ENCODE measurements at places on chromosomes 2 and 18.

GRCh38 chr2:138177693-138178092 is 213.4 kb downstream of the HNMT start:
- no peak for DNase-seq

DNA sequence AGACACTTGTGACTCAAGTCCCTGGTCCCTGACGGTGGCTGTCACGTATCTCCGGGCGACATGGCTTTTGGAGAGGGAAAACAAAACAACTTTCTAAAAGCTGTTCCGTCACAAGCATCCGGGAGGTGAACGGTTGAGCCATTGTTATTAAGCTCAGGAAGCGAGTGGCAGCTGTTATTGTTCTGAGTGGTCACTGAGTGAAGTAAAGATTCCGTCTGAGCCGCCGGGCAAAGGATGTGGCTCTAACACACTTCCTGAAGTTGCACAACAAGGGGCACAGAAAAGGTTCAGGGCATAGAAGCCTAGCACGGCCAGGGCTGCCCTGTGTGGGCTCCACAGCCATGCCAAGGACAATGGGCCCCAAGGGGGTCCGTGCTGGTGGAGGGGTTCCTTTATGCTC is 24.3 kb downstream of the INPP5D start:
- no peak for DNase-seq

- DNase-seq = no peak
Observed at GRCh38 chr2:15793078-15793913, 147.1 kb upstream of the MYCN start.

DNA sequence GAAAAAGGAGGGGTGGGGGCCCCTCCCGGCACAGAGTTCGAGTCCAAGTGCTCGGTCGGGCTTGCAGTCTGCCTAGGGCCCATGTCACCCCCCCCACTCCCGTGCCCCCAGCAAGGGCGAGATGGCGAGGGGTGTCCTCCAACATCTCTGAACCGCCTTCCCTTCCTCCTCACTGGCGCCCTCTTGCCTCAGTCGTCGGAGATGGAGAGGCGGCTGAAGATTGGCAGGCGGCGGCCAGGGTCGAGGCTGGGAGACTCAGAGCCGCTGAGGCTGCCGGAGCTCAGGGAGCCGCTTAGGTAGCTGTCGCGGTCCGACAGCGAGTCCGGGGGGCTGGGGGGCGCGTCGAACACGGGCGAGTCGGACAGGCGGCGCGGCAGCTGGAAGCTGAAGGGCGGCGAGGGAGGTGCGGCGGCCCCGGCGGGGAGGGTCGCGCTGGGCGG is 2.3 kb downstream of the ZFP36L2 start:
- DNase-seq = peak; percentile 75

DNA sequence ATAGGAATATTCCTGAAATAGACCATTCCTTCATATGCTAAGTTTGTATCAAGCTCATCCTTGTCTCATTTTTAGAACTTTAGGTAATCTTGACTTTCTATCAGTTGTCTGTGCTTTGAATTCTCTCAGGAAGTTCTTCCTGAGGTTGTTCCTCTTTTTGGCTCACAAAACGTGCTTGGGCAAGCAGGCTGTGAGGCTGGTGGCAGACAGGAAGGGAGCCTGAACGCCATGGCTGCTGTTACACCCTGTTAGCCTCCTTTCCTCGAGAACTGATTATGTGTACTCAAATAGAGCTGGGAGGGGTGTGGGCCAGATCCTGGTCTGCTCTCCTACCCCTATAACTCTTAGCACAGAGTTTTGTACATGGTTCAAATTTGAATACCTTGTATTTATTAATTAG is 136.4 kb upstream of the CELF4 start:
- DNase-seq = no peak

GRCh38 chr18:24362757-24363156 is 34.9 kb downstream of the OSBPL1A start:
- peak; percentile 91 for DNase-seq

DNA sequence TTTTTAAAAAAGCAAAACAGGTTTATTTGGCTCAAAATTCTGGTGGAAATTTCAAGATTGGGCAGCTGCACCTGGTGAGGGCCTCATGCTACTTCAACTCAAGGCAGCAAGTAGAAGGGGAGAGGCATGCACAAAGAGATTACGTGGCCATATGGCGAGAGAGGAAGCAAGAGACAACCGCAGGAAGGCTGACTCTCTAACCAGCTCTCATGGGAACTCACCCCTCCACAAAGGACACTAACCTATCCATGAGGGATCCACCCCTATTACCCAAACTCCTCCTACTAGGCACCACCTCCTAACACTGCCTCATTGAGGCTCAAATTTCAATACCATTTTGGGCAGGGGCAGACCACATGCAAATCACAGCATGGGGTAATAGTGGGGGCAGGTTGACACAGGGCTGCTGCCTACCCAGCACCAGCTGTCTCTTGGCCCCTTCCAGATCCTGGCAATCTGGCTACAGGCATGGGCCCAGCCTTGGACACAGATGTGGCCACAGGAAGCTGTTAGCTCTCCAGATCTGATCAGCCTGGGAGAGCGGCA is 2.0 kb upstream of the CAPN10 start:
- peak; percentile 88 for DNase-seq

DNA sequence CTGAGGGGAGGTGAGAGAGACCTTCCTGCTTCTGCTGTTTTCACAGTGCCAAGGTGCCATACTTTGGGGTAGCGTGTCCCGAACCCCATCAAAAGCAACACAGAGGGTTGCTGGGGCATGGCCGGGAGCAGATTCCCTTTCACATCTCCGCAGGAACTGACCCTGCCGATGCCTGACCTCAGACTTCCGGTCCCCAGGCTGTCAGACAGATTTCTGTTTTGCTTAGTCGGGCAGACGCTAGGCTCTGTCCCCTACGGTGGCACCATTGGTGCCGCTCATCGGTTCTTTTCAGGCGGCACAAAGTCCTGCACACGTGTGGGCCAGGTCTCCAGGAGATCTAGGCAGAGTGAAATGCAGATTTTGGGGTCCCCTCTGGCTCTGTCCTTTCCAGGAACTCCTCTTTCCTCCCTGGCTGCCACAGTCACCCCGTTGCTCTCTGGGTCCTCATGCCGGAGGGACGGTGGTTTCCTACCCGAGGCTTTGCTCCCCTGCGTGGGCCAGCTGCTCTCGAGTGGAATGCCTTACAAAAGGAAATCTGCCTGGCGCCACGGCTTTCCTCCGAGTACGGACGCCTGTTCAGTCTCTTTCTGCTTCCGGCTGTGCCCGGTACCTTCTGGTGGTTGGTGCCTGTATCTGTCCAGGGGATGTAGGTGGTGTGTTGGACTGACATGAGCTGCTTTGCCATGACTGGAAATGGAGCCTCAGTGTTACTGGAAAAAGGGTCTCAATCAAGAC is 39.3 kb downstream of the RTP5 start:
- no peak for DNase-seq

DNA sequence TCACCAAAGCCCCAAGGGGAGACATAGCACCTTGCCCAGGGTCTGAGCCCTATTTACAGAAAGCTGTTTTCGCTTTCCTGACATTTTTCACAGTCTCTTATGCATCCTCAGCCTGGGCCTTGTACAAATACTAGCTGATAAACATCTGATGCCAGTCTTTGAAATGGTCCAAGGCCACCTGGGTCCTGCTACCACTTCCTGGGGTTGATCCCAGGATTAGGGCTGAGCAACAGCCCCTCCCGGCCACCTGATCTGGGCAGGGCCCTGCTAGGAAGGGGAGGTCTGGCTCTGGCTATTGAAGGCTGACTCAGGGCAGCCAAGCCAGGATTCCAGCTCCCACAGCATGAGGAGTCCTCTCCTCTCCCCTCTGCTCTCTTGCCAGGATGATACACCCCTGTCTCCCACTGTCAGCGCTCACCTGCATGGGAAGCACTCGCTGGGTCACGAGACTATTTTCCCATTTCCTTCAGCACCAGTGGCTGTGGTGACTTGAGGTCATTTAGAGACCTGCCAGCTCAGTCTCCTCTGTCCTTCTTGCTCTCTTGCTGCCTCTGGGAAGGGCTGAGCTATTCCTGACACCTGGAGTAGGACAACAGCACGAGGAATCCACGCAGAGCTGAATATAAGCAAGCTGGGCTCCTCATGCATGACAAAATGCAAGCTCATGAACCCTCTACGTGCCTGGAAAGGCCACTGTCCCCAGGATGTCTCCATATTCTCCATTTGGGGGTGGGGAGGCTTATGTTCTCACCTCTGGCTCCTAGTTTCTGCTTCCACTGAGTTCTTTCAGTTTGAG is 53.0 kb upstream of the LGALSL start:
- no peak for DNase-seq

GRCh38 chr2:45691171-45691999 is 39.9 kb downstream of the PRKCE start:
- DNase-seq = no peak

GRCh38 chr2:169714699-169715098 is 18.9 kb upstream of the KLHL23 start:
- DNase-seq = no peak

- DNase-seq = peak; percentile 22
Observed at GRCh38 chr2:238339814-238340213, 19.5 kb downstream of the TRAF3IP1 start.

DNA sequence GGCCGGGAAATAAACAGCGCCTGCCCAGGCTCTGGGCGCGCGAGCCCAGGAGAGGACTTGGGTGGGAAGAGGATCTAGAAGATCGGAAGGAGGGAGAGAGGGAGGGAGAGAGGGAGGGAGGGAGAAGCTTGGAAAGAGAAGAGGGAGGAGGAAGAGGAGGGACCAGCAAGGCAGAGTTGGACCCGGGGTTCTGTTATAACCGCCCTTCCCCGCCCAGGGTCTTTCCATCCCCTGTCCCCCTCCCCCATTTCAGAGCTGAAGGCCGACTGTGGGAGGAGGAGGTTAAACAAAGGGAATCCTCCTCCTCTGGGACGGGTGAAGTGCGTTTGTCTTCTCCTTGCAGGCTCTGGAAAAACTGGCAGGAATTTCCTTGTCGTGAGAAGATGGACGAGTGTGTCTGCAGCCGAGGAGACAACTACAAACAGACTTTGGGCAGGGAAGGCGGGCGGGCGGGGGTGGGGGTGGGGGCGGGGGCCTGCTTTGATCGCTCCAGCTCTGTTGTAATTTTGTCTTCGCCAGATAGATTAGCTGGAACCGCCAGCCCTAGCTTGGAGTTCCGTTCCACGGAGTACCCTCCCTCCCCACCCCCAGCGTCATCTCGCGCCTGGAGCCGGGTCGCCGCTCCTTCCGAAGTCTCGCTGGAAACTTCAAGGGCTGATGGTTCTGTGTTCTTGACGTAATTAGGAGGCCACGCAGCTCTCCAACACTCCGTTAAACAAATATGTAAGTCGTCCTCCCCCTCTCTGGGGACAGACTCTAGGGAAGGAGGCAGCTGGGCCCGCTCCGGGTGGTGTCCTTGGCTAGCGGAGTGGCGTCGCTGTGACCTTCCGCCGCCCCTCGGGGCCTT is 6.4 kb upstream of the SP9 start:
- no peak for DNase-seq

DNA sequence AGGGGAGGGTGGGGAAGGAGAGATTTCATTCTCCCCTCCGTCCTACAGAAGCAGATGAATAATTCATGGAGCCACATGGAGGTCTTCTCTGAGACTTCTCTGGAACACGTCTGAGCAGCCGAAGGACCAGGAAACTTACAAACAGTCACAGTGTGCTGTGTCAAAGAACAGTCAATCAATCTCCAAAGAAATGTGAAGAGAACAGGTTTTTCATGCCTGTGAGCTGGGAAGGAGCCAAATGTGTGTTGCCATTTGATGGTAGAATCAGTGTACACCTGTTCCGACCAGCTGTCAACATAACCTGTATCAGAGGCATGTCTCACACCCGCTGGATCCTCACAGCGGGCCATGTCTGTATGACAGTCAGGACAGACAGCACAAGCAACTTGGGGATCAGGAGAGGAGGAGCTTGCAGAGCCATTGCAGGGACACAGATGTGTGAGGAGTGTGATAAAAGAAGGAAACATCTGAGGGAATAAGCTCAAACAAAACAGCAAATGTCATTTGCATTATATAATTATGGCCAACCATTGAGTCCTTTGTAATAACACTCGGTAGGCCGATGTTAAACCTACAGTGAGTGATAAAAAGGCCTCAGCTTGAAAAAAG is 298.5 kb downstream of the EN1 start:
- DNase-seq = peak; percentile 14

DNA sequence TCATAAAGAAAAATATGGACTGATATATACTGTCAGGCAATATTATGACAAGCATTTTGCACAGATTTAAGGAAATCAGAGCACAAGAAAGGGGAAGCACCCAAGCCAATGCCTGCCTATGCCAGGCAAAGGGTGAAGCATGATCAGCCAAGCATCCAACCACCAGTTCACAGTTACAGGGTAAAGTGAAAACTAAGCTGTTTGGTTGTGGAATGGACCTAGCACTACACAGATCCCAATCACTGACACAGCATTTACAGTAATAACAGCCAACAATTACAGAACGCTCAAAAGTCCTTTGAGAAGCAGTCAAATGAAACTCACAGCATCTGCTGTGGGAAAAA is 90.3 kb downstream of the SP3 start:
- no peak for DNase-seq

GRCh38 chr2:197877038-197877437 is 72.6 kb downstream of the PLCL1 start:
- DNase-seq = no peak

- DNase-seq = no peak
Observed at GRCh38 chr2:157902692-157903091, 26.6 kb upstream of the ACVR1 start.

DNA sequence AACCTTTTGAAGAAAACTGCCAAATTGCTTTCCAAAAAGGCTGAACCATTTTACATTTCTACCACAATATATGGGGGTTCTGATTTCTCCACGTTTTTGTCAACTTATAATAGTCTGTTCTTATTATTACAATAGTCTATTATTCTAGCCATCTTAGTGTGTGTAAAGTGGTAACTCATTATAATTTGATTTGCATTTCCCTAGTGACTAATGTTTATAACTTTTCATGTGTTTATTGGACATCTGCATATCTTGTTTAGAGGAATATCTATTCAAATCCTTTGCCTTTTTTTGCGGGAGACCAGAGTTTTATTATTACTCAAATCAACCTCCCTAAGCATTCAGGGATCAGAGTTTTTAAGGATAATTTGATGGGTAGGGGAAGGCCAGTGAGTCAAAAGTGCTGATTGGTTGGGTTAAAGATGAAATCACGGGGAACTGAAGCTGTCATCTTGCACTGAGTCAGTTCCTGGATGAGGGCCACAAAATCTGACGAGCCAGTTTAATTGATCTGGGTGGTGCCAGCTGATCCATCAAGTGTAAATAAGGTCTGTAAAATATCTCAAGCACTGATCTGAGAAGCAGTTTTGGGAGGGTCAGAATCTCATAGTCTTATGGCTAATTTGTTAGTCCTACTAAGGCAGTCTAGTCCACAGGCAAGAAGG is 303.4 kb upstream of the NCKAP5 start:
- no peak for DNase-seq

DNA sequence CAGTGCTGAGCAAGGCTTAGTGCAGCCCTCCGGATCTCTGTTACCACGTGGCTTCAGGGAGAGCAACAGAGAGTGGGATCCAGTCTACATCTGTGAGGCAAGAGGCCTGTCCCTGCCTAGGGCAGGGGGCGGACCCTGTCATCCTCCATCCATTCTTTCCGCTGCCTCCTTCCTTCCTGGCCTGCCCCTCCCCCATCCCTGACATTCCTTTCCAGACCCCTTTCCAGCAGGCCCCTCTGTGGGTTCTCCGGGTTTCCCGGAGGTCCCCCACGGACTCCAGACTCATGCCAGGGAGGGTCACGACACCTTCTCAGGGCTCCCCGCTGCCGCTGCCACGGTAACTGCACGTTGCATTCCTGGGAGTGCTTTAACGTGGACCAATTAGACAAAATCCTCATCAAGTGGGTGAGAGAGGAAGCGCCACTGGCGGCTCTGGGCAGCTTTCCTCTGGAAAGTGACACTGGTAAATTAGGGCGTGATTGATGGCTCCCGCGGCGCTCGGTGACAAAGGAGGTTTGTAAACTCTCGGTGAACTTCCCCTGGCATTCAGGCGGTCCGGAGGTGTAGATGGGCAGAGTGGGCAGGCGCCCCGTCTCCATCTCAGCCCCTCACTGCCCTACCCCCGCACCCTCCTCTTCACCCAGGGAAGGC is 11.4 kb downstream of the ATOH8 start:
- no peak for DNase-seq

All from T47D (cell line).